Brain microvascular endothelial cell (primary cell): ENCODE measurements at places on chromosomes 2 and 18.

- no peak for DNase-seq
These were observed 340.3 kb downstream of the PLCL1 start for GRCh38 chr2:198144660-198145059.

GRCh38 chr18:33372442-33372841 is 68.1 kb downstream of the CCDC178 start:
- no peak for DNase-seq

DNA sequence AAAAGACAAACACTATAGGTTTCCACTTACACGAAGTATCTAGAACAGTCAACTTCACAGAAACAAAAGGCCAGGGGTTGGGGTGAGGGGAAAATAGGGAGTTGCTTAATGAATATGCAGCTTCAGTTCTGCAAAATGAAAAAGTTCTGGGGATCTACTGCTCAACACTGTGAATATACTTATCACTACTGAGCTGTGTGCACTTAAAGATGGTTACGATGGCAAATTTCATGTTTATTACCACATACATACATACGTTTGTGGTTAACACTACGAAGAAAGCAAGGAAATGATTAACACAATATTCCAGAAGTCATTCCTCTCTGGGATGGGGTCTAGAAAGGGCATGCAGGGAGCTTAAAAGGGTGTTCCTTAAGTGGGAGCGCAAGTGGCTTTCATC is 19.3 kb downstream of the MBOAT2 start:
- no peak for DNase-seq

- DNase-seq, result no peak
These were observed 1044.1 kb upstream of the ZEB2 start for GRCh38 chr2:145563741-145564615.

DNA sequence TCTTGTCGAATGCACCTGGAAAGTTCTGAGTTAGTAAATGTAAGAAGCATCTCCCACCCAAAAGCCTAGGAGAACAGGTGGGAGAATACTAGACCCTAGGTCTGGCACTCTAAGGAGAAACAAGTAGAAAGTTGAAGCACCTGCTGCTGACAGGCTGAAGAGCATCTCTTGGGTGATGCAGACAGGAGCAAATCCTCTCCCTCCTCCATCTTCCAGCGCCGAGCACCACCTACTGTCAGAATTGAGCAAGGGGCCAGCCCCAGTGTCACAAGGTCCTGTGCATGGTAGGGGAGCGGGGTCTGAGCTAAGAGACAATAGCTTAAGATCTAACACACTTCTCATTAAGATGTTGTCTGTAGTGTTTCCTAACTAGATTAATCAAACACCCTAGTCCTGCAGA is 52.9 kb downstream of the HK2 start:
- no peak for DNase-seq

- no peak for DNase-seq
These were observed 71.8 kb upstream of the SPRED2 start for GRCh38 chr2:65504201-65504600.

- DNase-seq, result no peak
These were observed 281.7 kb upstream of the UBE2E3 start for GRCh38 chr2:180698668-180699067.
